ENCODE measurements at places on chromosomes 1 and 21.

- no peak for DNase-seq
Observed at GRCh38 chr1:27517907-27518718, 28.1 kb upstream of the WASF2 start.

DNA sequence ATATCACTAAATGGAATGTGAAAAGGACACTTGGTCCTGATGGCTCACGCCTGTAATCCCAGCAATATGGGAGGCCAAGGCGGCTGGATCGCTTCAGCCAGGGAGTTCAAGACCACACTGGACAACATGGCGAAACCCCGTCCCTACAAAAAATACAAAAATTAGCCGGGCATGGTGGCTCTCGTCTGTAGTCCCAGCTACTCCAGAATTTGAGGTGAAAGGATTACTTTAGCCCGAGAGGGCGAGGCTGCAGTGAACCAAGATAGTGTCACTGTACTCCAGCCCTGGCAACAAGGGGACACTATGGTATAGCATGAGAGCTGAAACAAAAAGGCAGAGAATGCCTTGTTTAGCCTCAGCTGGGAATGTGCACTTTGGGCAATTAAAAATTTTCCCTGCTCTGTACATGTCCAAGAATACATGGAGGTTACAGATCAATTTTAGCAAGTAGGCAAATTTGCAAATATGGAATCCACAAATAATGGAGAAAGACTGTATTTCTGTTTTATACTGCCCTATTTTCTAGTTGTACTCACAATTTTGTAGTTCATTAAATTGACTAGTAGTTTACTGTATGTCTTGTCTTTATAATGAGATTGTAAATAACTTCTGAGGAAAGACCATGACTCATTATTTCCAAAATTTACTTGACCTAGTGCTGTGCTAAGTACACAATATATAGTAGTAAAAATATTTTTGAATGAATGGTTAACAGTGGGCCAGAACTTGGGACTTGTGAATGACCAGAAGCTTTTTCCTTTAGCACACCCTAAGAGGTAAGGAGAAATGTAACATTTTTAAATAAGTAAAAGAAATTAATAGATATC, 2.0 kb upstream of the ANGEL2 start:
- DNase-seq = no peak

GRCh38 chr1:175385316-175385715, 192.7 kb upstream of the KIAA0040 start:
- DNase-seq = no peak

DNA sequence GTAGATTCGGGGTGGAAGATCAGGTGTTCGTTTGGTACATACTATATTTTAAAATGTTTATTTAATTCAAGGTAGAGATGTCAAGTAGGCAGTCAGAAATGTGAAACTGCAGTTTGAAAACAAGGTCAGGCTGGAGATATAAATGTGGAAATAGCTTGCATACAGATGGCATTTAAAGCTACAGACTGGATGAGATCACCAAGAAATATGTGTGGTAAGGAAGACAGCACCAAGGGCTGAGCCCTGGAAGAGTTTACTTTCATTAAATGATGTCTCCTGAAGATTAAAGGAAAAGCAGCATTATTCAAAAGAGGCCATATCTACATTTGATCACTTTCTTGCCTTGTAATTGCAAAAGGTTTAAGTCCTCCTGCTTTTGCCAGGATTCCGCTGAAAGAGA, 271.3 kb downstream of the PTBP2 start:
- peak; percentile 86 for DNase-seq

GRCh38 chr1:3457910-3458883, 3.7 kb downstream of the ARHGEF16 start:
- no peak for DNase-seq

DNA sequence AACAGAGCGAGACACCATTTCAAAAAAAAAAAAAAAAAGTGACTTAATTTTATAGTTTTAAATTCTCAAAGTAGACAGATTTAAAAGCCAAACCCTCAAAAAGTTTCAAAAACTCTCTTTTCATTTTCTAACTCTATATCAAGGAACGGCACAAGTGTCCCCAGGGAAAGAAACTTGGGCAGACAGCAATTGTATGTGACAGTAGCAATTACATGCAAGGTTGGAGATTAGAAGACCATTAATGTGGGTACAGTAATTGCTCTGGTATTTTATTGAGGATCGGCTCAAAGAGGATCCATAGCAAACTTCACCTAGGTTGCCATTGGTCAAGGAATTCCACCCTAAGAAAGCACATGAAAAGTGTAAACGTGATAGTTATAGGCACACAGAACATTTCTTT, 46.2 kb downstream of the ACBD6 start:
- no peak for DNase-seq

DNA sequence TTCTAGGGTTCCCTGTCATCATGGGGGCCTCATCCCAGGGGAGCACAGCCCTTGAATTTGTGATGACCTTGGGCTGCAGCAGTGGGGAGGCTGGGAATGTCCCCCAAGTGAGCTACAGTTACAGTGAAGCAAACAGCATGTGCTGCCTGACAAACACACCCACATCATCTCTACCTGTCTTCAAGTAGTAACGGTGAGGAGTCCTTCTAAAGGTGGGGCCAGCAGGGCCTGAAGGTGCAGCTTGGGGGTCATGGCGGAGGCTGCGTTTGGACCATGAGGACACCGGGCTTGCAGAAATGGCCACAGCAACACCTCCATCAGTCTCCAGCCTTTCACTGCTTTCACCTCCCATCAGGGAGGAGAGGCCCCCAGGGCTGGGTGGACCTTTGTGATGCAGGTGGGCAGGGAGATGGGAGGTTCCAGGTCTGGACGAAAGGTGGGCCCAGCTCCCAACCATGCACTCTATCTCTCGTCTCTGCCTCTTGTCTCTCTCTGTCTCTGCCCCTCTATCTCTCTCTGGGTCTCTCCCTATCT, 55.7 kb downstream of the WNT9A start:
- no peak for DNase-seq

DNA sequence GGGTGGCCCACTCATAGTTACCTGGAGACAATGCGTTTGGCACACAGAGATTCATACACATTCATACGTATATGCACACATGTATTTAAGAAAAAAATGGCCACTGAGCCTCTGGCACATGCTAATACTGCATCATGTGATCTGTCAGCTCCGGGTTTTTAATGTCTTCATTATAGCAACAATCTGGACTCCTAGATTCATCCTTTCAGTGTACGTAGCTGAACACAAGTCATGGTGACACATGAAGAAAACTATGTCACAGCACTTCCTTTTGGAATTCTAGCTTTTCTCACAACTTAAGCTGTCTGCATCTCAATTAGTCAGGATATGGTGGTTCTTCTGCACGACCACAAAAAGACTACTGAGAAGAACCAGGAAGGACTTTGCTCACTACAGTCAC, 24.7 kb downstream of the HSF2BP start:
- DNase-seq = no peak

- DNase-seq = no peak
Observed at GRCh38 chr21:36798491-36798890, 99.6 kb downstream of the SIM2 start.

GRCh38 chr21:36156815-36157670, at the start of gene DOP1B:
Gene DOP1B (plus strand): TSS chr21:36156824. CDS start chr21:36164734, 7,910 bp downstream.
- no peak for DNase-seq

DNA sequence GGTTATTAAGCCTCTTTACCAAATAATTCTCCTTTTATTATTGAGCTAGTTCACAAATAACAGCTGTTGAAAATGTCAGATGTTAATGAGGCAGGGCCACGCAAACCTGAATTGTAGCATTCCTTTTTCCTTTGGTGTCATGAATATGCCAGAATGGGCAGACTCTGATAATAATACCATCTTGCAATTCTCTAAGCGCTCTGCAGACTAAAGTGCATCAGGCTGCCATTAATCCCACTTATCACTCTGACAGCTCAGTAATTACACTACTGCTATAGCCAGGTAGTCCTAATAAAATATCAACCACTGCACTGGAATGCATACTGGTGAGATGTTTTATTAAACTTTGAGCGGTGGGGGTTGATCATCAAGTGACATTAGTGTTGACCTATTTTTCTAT, 177.7 kb downstream of the DPYD start:
- DNase-seq = no peak

- DNase-seq = peak; percentile 68
Observed at GRCh38 chr1:40344597-40344996, 27.5 kb upstream of the COL9A2 start.

DNA sequence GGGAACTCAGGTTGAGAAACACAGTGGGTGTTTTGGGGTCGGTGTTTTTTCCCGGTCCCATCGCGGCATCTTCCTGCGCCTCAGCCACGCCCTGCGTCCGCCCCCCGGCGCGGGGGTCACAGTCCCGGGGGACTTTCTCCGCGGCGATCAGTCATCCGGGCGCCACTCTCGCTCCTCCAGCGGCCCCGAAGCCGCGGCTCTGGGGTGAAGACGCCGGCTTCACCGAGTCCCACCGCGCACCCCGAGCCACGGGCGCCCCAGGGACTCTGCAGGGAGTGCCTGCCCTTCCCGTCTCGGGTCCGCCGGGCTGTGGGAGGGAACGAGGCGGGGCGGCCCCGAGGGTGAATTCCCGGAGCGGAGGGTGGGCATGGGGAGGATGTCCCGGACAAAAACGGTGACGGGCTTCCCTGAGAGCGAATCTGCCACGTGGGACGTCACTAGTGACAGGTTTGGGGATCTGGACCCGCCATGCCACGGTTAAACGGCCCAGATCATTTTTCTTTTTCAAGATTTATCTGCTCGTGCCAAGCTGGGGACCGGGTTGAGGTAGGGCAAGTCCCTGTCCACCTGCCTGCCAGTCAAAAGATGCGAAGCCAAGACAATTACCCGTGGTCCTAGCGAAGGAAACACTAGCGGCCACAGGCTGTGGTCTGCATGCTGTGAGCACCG, 717 bp upstream of the BATF3 start:
- DNase-seq = no peak

DNA sequence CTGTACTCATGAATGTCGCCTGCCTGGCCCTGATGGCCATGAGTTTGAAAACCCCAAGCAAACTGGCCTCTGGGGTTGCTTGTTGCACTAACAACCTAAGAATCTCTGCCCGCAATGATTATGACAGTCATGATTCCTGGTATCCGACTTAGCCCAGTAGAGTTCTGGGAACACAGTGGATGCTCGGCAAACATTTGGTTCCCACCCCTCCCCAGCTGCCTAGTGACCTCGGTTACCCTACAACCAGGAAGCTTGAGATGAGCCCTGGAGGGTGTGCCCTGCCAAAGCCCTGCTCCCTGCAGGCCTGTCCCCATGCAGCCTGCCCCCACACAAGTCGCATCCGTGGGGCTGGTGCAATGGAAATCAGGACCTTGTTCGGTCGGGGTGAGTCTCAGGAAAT, 76.0 kb upstream of the ZBTB40 start:
- no peak for DNase-seq

DNA sequence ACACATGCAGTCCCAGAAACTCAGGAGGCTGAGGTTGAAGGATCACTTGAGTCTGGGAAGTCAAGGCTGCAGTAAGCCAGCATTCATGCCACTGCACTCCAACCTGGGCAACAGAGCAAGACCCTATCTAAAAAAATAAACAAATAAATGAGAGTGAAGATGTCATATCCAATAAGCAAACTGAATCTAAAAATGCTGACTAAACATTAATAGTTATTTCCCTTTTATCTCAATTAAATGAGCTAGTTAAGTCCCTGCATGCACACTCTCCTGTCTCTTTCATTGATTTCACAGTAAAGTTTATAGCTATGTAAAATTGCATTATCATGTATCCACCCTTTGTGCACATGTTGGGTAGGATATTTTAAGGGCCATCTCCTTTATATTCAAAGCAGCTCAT, 81.1 kb upstream of the L1TD1 start:
- no peak for DNase-seq

GRCh38 chr1:190328361-190328760, 149.3 kb downstream of the BRINP3 start:
- no peak for DNase-seq

GRCh38 chr1:27571439-27572018, 32.4 kb downstream of the AHDC1 start:
- no peak for DNase-seq

- DNase-seq = peak; percentile 98
Observed at GRCh38 chr21:44338971-44339910, at the start of gene CFAP410. Gene CFAP410 (minus strand): TSS chr21:44339390. CDS start chr21:44339194, 196 bp downstream.

DNA sequence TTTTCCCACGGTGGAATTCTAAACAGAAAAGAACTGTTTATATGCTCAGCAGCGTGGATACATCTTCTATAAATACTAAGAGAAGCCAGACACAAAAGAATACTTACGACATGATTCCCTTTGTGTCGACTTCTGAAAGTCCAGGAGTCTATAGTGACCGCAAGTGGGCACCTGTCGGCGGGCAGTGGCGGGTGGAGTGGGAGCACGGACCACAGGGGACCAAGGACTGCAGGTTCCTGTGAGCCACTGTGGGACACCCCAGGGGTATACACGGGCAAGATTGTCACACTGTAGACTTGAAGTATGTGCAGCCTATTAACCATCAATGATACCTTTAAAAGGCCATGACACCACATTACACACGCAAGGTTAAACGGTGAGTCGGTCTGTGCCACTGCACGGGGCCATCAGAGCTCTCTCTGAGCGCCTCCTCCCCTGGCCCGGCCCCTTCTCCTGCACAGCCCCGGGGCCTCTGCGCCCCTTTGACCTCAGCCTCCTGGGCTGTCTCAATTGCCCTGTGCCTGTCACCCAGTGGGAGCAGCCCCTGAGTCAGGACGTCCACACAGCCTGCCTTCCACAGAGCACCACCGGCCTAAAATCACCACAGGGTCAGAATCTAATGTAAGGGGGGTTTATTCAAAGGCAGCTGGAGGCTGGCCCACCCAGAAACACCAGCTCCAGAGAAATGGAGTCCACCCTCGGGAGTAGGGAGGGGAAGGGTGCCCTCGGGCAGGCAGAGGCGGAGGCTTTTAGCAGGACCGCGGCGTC, 90.0 kb upstream of the COL6A1 start:
- DNase-seq = no peak

GRCh38 chr1:39288735-39289465, 84.4 kb downstream of the MACF1 start:
- no peak for DNase-seq

GRCh38 chr1:2628191-2628932, 4.5 kb downstream of the MMEL1 start:
- DNase-seq = no peak

DNA sequence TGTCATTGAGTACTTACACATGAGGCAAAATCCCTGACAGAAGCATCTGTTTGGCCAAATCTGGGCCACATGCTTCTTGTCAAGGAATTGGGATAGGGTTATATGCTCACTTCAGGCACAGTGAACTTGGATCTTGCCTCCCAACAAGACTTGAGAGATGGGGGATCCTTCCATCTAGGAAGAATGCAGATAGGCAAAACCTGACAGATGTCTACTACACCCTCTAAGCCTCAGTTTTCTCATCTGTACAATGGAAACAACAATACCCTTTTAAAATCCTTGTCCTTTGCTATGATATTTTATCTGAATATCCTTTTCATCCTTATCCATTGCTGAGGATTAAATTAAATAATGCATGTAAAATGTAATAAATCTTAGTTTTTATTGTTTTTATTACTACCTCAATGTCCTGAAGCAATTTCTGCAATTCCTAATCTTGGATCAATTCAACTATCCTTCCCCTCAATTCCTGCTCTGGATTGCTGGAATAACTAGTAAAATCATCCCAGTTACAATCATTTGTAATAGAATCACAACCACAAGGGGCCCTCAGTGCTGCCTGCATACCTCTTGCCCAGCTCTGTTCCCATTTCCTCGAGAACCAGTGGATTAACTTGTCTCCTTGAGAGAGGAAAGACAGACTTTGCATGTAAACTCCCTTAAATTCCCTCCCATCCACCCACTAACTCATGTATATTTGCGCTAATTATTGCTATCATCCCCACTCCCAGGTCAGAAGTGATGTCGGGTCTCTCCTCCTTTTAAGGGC, 8.1 kb upstream of the XPR1 start:
- DNase-seq = peak; percentile 70

All from choroid plexus epithelial cell (primary cell).